Panc1 (cell line): ENCODE measurements at places on chromosomes 5 and 9. TPM values are rescaled to one million over a fixed set of nuclear protein-coding genes. Genes with fewer than 3 reads are reported as not detected.

SLU7 gene
- total RNA-seq = 45.7 TPM

HACD4 gene
- total RNA-seq = 0.13 TPM

CEL gene
- 4.3 TPM for total RNA-seq

NSG2 gene
- not detected for total RNA-seq

GRCh38 chr9:16387382-16387781, 483.1 kb downstream of the BNC2 start:
- DNase-seq = no peak

- DNase-seq = no peak
These were observed 20.4 kb downstream of the FAT2 start for GRCh38 chr5:151570512-151571269.

- DNase-seq = no peak
These were observed 452.1 kb downstream of the TUSC1 start for GRCh38 chr9:25225938-25226760.

DNA sequence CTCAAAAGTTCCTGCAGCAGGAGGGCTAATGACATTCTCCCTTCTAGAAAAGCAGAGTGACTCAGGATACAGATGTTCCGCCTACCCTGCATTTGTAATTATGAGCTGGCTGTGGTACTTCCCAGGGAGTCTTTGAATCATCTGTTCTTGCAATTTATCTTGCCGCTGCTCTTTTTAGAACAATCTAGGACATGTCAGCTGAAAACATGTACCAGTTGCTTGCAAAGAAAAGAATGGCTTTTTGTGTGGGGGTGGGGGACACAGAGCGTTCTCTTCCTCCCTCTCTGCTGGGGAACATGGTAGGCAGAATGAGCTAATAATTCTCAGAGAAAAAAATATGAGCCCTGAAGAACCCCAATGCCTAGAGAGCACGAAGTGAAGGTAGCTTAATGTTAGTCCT, 51.7 kb upstream of the TUT7 start:
- peak; percentile 25 for DNase-seq

DNA sequence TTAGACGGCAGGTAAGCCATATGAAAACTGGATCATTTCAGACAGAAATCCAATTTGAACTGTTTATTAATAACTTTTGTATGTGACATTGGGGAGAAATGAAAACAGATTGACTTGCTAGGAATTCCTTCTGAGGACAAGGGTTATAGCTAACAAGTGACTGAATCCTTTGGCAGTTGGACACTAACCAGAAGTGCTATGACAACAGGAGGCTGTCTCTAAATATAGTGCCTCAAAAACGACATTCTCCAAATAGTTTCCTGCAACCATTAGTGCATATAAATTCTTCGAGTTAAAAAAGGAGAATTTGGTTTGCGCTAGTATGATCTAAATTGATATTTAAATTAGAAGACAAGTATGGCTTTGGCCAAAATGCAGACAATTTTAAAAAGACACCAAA, 338.6 kb downstream of the PTPRD start:
- DNase-seq = no peak

GRCh38 chr5:127358740-127359139, 68.1 kb downstream of the MEGF10 start:
- no peak for DNase-seq

DNA sequence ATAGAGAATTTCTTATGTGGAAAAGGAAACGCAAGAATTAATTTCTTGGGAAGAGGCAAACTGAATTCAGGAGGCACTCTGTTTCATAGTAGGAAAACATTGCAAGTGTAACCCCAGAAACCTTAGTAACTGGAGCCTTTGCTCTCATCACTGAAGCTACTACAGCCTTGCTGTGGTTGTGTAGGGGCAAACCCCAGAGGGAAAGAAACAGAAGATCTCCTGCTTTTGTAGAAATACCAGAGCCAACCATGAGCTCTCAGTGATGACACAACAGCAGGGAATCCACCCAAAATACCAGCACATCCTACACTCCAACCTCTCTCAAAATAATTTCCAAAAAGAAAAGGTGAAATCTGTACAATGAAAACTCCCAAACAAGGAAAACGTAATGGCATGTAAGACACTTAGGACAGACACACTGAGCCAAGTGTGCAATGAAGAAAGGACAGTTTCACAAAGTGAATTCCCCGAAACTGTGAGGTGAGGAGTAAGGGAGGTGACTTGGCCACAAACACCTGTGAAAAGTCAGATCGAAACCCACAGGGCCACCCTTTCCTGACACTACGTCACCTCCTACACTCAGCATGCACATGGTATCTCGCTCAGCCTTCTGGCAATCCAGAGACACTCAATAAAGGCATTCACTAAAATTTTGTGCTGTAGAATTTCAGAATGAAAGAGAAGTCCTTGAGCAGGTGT, 8.5 kb upstream of the ACSL6 start:
- no peak for DNase-seq
